ENCODE measurements at places on chromosomes 5 and 9.

- no peak for DNase-seq
These were observed 66.1 kb upstream of the SMC5 start for GRCh38 chr9:70192707-70193106.

GRCh38 chr9:94700445-94700844, 26.1 kb upstream of the AOPEP start:
- no peak for DNase-seq

GRCh38 chr9:137982200-137982599, 104.6 kb downstream of the CACNA1B start:
- DNase-seq: no peak

DNA sequence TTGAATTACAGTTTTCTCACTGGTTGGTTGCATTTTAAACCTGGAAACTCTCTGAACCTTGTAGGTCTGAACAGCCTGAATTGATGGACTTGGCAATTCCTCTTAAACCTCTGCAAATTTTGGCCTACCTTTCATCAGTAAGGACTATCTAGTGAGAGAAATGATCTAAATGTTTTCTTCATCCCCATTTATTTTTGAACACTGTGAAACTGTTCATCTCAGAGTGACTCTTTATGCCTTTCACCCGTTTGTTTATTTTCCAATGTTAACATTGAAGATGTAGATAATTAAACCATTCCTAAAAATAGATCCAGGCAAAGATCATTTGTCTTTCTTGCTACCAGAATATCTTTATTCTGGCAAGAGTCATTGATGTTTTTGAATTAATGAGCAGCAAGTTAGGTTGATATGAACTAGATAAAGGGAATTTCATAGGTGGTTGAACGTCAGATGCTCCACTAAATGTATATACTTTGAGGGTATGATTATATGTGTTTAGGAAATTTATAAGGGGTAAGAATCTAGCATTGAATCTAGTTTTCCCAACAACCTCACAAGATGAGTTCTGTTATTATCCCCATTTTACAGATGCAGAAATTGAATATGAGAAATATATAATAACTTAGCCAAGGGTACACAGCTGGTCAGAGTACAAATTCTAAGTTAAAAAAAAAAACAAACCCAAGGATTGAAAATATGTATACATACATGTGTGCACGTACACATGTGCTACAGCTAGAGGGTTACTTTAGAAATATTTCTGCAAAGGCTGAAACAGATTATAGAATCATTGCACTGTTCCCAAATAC, 3.4 kb downstream of the CPEB4 start:
- DNase-seq: no peak

DNA sequence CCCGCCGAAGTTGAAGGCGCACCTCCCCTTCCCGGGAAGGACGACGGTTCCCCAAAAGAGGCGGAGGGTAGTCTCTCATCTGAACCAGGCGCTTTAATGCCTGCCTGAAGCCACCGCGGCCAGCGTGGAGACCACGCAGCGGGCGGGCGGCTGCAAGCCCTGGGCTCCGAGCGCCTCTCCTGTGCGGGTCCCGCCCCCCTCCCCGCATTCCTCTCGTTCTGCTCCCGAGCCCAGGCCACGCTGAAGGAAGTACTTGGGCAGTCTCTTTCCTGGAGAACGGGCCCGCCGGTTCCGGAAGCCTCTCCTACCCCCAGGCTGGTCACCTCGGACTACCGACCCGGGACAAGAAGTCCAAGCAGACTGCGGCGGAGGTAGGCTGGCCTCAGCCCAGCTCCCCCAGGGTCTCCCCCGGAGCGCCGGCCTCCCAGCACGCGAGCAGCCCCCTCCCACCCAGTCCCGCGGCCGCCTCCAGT, 571 bp downstream of the PPIC start:
- no peak for DNase-seq

DNA sequence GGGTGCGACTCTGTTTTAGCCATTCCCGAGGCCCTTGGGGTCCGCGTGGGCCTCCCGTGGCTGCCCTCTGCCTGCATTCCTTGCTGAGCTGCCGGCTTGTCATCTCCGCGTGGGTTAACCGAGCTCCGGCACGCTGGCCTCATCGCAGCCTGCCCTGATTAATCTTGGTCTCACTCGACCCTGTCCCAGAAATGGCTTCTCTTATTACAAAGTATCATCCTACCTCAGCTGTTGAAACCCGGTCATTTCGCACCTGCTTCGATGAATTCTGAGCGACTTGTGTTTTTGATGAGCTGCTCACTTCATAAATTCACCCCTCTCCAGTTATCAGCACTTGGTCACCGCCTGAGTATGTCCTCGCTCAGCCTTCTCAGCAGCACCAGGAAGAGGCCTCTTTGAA, 123.5 kb upstream of the EGFLAM start:
- no peak for DNase-seq

DNA sequence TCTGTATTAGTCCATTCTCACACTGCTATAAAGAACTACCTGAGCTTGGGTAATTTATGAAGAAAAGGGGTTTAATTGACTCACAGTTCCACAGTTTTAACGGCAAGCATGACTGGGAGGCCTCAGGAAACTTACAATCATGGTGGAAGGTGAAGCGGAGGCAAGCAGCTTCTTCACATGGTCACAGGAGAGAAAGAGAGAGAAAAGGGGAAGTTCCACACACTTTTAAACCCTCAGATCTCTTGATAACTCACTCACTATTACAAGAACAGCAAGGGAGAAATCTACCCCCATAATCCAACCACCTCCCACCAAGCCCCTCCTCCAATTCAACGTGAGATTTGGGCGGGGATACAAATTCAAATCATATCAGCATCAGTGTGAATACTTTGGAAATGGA, 133.4 kb upstream of the SLC30A5 start:
- no peak for DNase-seq

GRCh38 chr5:17255471-17256021, 38.1 kb downstream of the BASP1 start:
- no peak for DNase-seq

- DNase-seq: no peak
These were observed 226.6 kb downstream of the MEF2C start for GRCh38 chr5:88656221-88656950.

GRCh38 chr5:140318792-140319191, 15.9 kb upstream of the PFDN1 start:
- DNase-seq: no peak

DNA sequence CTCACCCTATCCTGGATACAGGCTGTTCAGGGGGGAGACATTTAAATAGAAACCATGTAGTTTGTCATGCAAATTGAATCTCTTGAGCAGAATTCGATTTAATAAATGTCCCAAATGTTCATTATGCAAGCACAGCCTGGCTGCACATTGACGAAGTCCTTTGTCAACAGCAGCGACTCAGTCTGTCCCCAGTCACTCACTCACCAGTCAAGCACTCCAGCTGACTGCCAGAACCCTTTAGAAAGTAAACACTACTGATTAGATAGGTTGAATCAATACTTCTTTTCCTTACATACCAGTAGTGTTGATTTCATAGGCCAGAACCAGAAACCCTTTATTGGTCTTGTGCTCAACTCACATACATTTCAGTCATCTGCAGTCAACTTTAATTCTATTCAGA, 27.5 kb downstream of the CDH6 start:
- no peak for DNase-seq

- no peak for DNase-seq
These were observed 46.6 kb downstream of the TMEM252 start for GRCh38 chr9:68493958-68494577.

DNA sequence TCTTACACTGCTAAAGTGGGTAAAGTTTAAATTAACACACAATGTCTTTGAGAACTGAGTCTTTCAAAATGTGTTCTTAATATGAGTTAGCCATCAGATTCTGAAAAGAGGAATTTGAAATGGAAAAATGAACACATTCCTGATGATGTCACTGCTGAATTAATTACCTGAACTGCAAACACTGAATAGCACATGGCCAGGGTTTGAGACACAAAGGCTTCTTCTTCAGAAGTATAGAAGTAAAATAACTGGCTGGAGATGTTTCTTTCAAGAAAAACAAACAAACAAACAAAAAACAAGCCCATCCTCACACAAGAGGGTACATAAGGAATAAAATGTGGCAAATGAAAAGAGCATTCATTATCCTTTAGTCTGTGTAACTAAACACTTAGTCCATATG, 7.1 kb downstream of the GLIS3 start:
- no peak for DNase-seq

DNA sequence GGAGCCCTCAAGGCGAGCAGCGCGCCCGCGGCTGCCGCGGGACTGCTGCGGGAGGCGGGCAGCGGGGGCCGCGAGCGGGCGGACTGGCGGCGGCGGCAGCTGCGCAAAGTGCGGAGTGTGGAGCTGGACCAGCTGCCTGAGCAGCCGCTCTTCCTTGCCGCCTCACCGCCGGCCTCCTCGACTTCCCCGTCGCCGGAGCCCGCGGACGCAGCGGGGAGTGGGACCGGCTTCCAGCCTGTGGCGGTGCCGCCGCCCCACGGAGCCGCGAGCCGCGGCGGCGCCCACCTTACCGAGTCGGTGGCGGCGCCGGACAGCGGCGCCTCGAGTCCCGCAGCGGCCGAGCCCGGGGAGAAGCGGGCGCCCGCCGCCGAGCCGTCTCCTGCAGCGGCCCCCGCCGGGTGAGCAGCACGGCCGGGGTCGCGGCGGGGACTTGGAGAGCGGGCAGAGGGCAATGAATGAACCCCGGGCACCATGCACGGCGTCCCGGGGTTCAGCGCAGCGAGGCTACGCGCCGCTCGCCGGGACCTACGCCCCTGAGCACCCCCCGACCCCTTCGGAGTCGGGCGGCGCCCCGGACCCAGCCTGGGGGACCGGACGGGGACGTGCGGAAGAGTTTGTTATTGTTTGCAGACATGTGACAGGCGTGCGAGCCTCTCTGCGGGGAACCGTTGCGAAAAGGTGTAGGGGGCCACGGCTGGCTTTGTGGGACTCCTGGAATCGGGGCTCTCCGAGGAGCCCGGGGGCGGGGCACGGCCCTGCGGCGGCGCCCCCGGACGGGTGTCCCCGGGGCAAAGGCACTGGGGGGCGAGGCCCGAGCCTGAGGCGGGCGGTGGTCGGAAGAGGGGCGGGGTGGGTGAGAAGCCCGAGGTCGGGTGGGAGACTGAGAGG, 553 bp downstream of the MAP3K1 start:
- peak; percentile 23 for DNase-seq

GRCh38 chr9:124004593-124004992, 7.0 kb upstream of the LHX2 start:
- no peak for DNase-seq

- no peak for DNase-seq
These were observed 7.3 kb downstream of the ECM2 start for GRCh38 chr9:92528522-92528849.

DNA sequence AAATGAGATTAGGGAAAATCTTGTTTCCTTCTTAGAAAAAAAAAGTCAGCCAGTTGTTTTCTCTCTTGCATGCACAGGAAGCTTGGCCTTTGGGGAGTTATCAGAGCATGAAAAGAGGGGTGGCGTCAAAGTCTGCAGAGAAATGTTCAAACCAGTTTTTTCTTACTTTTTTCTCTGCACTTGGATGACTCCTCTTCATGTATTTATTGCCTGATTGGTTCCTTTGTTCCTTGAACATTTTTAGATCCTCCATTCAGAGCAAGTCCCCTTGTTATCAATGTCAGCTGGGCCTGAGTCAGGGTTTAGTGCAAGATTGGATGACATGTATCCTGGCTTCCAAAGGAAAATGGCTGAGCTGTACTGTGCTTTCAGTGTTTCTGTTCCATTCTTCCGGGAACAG, 392.6 kb upstream of the BRINP1 start:
- DNase-seq: no peak

DNA sequence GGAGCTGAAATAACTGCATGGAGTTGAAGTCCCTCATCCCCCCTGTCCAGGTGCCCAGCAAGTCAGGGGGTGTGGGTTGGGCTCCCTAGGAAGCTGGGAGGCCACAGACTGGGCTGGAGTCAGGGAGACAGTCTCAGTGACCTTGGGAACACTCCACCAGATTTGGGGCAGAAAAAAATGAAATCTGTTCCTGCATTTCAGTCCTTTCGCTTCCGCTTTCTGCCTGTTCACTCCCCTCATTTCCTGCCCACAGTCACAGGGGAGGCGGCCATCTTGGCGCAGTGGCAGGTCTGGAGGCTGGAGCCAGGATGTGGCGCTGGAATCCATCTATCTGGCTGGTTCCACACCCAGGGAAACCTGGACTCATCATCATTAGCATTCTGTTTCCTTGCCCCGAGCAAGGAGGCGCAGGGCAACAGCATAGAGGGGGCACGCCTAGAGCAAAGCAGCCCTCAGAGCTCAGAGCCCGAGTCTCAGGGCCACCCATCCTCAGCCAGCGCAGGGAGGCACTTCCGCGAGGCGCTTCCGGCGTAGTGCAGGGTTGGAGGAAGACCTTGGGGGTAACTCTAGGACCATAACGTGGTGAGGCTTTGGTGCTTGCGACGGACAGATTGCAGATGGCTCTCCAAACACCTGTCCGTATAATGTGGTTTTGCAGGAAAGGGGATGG, 86.2 kb upstream of the HSPA9 start:
- DNase-seq: no peak

DNA sequence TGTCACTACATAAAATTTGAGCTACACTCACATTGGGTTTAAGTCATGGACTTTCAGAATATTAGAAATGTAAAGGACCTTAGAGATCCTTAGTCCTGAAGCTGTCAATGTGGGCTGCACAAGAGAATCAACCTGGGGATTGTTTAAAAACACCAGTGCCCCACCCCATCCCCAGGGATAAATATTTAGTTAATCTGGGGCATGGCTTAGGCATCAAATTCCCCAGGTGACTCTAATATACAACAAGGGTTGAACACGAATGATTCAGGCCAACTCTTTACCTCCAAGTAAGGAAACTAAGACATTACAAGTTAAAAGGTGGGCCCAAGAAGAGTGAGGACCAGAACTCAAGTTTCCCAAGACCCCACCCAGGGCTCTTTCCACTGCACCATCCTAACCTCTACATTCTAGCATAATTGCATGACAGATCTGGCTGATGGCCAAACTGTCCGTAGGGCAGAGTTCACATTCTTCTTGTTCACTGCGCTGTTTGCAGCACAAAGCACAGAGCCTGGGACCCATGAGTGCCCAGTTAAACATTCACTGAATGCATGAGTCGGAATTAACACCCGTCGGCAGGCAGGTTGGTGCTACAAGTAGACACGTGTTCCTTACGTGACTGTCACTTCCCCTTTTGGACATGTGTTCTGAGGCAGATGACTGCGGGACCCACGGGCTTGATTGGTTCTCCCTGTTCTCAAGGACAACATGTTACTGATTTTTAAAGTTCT, 25.2 kb downstream of the CYFIP2 start:
- no peak for DNase-seq

- DNase-seq: no peak
These were observed 198.1 kb downstream of the GADD45G start for GRCh38 chr9:89802781-89803355.

DNA sequence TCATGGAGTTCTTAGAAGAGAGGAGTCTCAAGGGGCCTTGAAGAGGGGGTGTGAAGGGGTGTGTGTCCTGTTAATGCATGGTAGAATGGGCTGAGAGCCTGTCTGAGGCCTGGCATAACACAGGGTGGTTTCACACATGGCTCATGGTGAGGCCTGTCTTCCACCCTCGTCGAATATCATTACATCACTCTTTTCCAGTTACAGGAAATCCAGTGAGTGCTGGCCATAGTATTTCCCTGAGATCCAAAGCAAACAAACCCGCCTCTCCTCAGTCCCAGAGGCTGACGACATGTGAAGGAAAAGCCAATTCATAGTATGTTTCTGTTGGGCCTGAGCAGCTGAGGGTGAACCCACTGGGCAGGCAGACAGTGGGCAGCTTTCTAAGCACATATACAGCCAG, 159.4 kb upstream of the NR3C1 start:
- DNase-seq: no peak
